Esophagus squamous epithelium (tissue), 5 donors: ENCODE measurements at places on chromosomes 3 and 15.

DNA sequence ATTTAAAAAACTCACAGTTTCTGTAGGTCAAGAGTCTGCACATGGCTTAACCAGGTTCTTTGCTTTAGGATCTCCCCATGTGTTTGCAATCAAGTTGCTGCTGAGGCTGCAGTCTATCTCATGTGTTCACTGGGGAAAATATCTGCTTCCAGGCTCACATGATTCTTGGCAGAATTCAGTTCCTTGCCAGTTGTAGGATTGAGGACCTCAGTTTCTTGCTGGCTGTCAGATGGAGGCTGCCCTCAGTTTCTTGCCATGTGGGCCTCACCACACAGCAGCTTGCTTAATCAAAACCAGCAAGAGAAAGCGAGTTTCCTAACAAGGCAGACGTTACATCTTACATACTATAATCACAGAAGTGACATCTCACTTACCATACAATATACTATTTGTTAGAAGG lies 10.0 kb upstream of the TBC1D5 start:
- DNase-seq, result no peak

DNA sequence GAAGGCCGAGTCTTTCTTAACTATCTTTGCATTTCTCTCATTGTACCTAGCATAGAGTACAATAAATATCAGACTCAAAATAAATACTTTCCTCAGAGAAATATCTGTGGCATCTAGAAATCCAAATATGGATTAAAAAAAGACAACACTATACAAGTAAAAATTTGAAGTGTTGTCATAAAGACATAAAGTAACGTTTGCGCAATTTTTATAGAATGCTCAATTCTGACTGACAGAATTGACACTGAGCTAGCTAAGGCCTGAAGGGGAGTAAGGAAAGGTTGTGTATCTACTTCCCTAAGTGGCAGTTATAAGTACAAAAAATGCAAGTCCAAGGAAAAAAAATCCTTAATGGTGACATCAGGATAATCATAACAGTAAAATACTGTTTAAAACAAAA lies 1.1 kb downstream of the SEC11A start:
- no peak for DNase-seq

DNA sequence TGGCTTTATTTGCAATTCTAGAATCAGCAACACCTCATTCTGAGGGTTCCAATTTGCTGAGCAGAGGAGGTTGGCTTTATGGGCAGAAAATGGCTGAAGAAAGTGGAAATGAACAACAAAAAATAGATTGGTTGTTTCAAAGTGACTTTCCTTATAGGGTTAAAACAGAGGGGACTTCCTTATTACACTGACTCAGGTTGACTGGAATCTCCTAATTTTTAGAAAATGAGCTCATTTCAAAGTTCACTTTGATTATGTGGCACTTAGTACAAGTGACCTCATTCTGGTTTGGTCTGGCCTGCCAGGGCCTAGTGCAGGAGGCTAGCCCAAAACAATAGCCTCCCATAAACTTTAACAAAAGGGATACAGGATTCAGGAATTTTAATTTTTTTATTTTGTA lies 41.4 kb downstream of the NFKBIZ start:
- no peak for DNase-seq

- DNase-seq, result no peak
Measured at GRCh38 chr15:35186346-35186745, 101.3 kb upstream of the NANOGP8 start.

DNA sequence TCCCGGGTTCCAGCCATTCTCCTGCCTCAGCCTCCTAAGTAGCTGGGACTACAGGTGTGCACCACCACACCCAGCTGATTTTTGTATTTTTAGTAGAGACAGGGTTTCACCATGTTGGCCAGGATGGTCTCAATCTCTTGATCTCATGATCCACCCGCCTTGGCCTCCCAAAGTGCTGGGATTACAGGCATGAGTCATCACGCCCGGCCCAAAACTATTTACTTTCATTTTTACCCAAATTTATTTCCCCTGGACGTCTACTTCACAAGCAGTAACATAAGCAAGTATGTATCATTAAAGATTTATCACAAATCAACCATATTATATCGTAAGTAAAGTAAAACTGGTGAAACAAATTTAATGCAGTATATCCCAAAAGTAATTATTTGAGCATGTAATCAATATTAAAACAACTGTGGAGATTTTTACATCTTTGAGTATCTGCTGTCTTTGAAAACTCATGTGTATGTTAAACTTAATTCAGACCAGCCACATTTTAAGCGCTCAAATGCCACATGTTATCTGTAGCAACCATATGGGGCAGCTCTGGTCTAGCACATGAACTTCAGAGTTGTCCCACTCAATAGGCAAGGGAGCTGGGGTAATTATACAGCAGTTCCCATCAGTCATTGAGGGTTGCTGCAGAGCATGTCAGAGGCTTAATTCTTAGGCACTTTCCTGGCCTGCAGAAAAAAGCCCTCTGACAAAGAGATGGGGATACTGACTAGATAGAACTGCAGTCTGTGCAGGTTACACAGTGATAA lies 185.7 kb upstream of the CTDSPL start:
- no peak for DNase-seq

GRCh38 chr3:101170062-101170771 lies 150.2 kb downstream of the IMPG2 start:
- DNase-seq, result no peak

DNA sequence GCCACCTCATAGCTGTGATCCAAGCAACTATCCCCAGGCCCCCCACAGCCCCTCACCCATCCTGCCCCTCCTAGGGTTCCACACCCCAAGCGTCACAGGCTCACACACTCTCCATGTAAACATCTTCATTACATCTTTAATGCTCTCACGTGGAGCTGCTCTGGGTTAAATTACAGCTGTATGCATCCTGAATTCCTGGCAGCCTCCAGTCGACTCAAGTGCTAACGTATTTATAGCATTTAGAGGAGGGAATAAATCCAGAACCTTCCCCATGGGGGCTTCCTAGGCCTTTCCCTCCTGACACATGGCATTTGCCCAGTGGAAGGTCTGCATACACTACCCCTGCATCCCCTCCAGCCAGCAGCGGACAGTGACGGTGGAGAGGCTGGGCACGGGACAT lies 9.6 kb downstream of the C3orf18 start:
- no peak for DNase-seq

DNA sequence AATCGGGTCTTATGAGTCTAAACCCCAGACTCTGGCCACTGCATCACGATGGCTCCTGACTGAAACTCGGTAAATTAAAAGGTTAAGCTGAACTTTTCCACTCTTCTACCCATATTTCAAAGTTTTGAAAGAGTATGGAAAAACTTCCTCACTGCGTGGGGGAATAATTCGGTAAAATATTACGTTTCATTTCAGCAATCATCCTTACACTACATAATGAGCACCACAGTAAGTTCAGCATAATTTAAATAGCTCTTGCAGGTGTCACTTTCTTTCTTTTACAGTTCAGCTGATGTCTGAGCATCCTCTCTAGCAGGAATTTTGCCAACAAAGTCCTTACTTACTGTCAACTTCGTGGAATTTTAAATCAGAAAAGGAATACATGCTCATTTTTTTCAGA lies 17.5 kb downstream of the SRGAP3 start:
- no peak for DNase-seq

- DNase-seq, result no peak
Measured at GRCh38 chr3:484341-484740, 287.8 kb downstream of the CHL1 start.

DNA sequence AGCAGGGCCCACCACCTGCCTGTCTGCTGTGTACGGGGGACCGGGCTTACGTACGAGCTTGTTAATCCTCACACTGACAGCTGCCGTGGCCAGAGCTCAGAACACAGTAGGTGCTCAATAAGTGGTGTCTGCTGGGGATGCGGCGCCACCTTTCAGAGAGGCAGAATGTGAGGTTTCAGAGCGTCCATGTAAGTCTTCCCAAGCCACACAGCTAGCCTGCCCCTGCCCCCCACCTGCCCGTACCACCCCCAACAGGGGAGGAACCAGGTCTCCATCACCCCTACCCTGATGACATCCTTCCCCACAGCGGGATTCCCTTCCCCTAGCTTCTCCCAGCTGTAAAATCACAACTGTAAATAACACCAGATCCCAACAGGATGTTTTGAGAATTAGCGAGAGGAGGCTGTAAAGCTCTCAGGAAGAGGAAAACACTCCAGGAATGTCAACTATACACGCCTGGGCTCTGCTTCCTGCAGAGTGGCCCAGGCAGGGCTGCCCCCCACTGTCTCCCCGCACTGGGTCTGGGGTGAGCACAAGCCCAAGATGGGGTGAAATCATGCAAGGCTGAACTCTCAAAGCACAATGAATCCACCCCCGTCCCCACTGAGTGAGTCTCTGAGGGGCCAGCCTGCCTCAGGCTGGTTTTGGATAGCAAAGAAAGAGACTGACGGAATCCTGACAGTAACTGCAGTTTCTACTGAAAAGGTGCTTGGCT lies 250.1 kb upstream of the LYSMD4 start:
- no peak for DNase-seq

- DNase-seq, result no peak
Measured at GRCh38 chr3:128383316-128384235, 83.1 kb downstream of the DNAJB8 start.

DNA sequence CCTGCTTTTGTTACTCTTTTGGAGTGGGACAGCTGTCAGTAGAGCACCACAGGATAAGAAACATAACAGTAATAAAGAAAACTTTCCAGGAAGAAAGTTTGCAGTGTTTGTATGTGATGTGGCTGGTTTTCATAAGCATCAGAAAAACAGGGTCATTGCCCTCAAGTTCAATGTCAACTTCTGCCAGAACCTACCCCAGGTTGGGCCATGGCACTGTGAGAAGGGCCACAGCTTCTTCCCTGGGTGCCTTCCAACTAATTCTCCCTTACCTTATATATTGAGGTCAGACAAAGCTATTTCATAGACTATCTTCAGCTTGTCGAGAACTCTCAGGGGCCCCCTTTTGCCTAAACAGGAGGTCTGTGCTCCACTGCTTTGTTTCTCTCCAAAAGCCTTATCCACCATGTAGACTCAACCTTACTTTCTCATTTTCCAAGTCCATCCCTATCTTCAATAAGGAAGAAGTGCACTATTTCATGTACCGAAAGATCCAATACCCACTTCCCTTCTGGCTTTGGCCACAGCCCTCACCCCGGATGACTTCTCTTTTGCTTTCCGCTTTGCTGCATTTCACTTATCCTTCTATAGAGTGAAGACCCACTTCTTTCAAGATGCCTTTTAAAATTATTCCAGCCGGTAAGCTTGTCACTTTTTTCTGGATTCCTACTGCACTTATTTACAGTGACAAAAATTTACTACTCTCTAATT lies 38.2 kb upstream of the PLCL2 start:
- DNase-seq, result no peak
